ENCODE measurements at places on chromosomes 1 and 21. TPM values are rescaled to one million over a fixed set of nuclear protein-coding genes. Genes with fewer than 3 reads are reported as not detected.

DVL1 gene
- total RNA-seq: 67.0 TPM

ADARB1 gene
- total RNA-seq: 5.9 TPM

NEK2 gene
- total RNA-seq: 0.26 TPM

GPR3 gene
- 0.09 TPM for total RNA-seq

ATP6V1G3 gene
- total RNA-seq: not detected

CELA2A gene
- not detected for total RNA-seq

TRNP1 gene
- 38.0 TPM for total RNA-seq

TSTD1 gene
- total RNA-seq: 15.4 TPM

TRPM2 gene
- total RNA-seq: under 0.01 TPM

MROH7 gene
- 1.6 TPM for total RNA-seq

AKNAD1 gene
- total RNA-seq: 0.16 TPM

BSND gene
- total RNA-seq: not detected

TACSTD2 gene
- 0.26 TPM for total RNA-seq

TSPEAR gene
- total RNA-seq: not detected

NFASC gene
- 0.77 TPM for total RNA-seq

TNNT2 gene
- total RNA-seq: not detected

SMCP gene
- total RNA-seq: not detected

PTGS2 gene
- total RNA-seq: 4.1 TPM
